ENCODE measurements at places on chromosomes 4 and X.

- DNase-seq, result no peak
These were observed 302.5 kb downstream of the PCDH7 start for GRCh38 chr4:31022702-31023101.

DNA sequence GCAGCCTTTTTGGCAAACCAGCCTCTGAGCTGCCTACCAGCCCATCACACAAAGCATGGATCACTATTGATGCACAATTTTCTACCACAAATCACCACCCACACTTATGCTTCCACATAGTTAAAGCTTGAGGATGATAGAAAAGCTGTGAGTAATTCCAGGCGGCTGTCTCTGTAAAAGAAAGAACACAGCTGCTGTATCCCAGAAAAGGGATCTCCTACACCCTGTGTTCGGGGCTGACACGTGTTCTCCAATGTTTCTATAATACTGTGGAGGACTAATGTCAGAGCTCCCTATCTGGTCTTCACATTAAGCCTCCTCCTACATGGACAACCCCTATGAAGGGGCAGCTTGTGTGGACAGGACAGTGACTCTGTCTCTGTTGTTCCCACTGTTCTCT, 12.5 kb upstream of the BRS3 start:
- DNase-seq, result no peak

- DNase-seq, result no peak
These were observed 199.3 kb downstream of the GC start for GRCh38 chr4:71584585-71584984.

DNA sequence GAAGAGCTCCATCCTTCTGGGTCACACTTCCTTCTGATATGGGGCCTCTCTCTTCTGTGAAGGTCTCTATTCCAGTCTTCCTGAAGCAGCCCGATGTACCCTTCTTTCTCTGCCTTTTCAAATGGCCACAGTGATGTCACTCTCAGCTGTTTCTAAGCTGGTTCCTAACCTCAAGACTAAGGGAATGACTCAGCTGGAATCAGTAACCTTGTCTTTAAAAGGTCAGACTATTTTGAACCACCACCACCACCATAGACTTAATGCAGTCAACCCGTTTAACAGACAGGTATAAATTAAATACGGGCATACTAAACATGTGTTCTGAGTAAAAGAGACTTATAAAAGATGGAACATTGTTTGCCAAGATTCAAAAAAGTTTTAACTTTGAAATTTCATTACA, 121.0 kb downstream of the PPA2 start:
- DNase-seq, result no peak
